ENCODE measurements at places on chromosomes 7 and 10. TPM values are rescaled to one million over a fixed set of nuclear protein-coding genes. Genes with fewer than 3 reads are reported as not detected.

Gene MYO1G
- 398 TPM for total RNA-seq

Gene GHRHR
- not detected for total RNA-seq

Gene NEUROD6
- not detected for total RNA-seq

Gene SLC26A5
- total RNA-seq: not detected

Gene OR6V1
- total RNA-seq: not detected
